ENCODE measurements at places on chromosomes 4 and X. TPM values are rescaled to one million over a fixed set of nuclear protein-coding genes. Genes with fewer than 3 reads are reported as not detected.
A peak's percentile ranks its signal among the peaks of the same experiment; 100 is the strongest.

The PFKFB1 gene
- polyA plus RNA-seq: 0.18 TPM

The S100P gene
- polyA plus RNA-seq: 0.77 TPM

GRCh38 chr4:76035799-76036380, at the start of gene CXCL11:
Gene CXCL11, minus strand, starts transcription at chr4:76036070. Its CDS starts 83 bp downstream, at chr4:76035987.
- peak; percentile 79 for DNase-seq

DNA sequence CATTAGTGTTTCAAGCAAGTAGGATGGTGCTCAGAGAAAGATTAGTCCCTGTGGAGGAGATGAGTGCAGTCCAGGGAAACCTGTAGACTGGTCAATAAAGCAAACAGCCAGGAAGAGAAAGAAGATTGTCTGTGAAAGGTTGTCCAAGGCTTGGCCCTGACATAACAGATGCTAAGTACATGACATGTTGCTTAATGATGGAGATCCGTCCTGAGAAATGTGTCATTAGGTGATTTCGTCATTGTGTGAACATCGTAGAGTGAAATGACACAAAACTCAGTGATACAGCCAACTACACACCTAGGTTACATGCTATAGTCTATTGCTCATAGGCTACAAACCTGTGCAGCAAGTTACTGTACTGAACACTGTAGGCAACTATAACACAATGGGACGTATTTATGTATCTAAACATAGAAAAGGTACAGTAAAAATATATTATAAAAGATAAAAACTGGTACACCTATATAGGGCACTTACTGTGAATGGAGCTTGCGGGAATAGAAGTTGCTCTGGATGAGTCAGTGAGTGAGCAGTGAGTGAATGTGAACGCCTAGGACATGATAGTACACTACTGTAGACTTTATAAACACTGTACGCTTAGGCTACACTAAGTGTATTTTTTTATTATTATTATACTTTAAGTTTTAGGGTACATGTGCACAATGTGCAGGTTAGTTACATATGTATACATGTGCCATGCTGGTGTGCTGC, 9.0 kb upstream of the PRSS48 start:
- DNase-seq: peak; percentile 33

DNA sequence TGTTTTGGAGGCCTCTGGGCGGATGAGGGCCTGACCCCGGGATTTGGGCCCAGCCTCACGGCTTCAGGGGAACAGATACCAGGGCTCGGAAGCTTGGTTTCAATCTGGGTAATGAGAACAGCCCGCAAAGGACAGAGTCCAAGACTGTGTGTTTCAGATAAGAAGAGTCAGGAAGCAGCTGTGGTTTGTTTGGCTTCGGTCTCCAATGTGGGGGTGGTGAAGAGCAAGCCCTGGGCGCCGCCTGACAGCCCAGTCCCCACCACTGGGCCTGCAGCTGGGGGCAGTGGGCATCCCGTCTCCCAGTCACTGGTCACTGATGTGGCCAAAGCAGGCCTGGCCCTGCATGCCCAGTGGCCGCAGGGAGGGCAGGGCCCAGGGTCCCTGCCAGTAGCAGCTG, 9.1 kb downstream of the WFS1 start:
- DNase-seq: no peak

GRCh38 chr4:187208651-187209050, 485.0 kb upstream of the FAT1 start:
- DNase-seq: no peak

DNA sequence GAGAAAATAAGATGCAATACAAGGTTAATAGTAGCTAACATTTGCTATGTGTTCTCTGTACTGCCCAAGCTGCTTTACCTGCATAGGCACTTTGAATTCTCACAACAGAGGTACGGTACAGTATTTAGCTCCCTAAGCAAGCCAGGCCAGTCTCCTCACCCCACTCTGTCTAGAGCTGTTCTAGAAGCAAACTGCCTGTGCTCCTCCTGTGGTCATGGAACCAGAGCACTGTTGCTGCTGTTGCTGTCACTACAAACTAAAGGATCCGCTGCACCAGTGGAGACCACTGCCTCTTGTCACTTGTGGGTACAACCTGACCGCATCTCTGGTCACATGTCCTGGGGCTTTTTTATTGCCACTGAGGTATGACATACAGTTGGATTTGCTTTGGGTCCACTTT, 19.6 kb downstream of the ZNF330 start:
- no peak for DNase-seq

- DNase-seq: no peak
Measured at GRCh38 chrX:3378156-3378555, 31.7 kb upstream of the MXRA5 start.
